ENCODE measurements at places on chromosomes 12 and 14.

- DNase-seq = no peak
Observed at GRCh38 chr14:38199076-38199475, 8.6 kb upstream of the SSTR1 start.

GRCh38 chr12:65740873-65741600 is 83.2 kb upstream of the HMGA2 start:
- DNase-seq = no peak

DNA sequence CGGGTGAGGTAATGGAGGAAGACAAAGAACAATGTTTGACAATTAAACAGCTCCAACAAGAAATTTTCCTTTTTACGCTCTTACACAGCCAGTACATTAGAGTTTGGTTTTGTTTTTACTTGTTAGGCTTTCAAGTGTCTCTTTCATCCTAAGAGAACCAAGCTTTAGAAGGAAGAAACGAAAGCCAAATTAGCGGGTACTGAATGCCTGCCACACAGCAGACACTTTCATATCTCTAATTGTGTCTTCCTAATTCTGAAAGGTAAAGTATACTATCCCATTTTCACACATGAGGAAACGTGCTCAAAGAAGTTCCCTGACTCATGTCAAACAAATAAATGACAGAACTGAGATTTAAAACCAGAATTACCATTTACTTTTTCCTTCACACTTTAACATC is 65.0 kb downstream of the CDK17 start:
- DNase-seq = no peak

DNA sequence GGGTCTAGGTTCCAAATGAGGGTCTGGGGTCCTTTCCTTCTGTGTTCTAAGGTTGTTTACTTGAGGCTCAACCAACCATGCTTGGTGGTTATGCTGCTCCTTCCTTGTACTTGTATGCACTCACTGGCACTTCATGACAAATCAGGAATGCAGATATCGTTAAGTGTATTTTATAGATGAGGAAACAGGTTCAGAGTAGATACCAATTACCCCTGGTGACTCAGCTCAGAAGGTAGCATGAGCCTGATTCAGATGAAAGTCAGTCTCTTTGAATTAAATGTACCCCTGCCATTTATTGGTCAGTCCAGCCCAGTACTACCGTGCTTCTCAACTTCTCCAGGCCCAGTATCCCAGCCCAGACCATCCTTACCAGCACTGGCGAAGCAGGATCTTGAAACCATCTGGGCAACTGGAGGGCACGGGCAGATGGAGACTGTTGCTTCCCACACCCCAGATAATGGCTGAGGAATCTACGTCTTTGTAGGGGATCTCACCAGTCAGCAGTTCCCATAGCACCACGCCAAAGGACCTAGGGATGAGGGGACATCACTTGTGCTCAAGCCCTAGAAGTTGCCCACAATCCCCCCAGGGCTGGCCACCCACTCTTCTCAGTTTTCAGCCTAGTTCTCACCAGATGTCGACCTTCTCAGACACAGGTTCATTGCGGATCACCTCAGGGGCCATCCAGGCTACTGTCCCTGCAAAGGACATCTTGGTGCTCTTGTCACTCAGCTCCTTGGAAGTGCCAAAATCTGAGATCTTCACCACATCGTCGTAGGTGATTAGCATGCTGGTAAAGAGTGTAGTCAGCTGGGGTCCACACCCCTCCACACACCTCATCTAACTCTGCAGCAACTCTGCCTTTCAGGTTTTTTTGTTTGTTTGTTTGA is 14.3 kb downstream of the MAP3K12 start:
- DNase-seq = no peak

GRCh38 chr12:29053567-29053966 is 95.5 kb upstream of the FAR2 start:
- DNase-seq = no peak

GRCh38 chr12:124231980-124232653 is 62.8 kb upstream of the RFLNA start:
- DNase-seq = no peak

DNA sequence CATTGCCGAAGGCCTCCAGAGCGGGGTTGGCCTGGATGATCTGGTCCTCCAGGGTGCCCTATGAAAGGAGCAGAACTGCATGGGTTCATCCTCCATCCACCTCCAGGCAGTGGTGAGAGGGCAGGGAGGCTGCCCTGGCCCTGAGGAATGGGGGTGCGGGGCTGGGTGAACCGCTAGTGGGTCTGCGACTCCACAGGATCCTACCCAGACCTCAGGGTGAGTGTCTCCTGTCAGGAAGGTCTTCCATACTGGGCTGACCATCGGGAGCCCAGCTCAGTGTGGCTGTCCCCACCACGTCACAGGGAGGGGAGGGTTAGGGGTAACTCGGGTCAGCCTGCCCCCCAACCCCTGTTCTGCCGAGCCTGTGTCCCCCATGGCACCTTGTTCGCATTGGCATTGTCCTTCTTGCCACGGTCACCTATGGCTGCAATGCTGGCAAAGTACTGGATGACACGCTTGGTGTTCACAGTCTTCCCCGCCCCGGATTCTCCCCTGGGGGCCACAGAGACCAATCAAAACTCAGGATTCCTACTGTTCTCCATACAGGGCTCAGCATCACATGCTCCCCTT is 3.7 kb downstream of the MYH6 start:
- no peak for DNase-seq

DNA sequence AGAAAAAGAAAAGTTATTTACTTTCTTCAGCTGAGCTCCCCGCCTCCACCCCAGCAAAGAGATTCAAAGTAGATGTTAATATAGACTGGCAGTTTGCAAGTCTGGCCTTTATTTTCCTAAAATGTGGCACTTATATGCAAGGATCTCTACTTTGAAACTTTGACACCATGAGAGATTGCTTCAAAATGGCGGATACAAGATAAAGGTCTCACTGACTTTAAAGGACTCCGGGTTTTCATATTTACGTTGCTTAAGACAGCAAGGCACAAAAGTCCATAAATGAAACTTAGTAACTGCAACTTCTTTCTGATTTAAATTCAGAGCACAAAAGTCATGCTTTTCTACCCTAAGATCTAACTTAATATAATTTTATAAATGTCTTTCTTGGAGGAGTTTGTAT is 3.5 kb downstream of the OTX2 start:
- DNase-seq = no peak

GRCh38 chr12:66607147-66607546 is 71.7 kb downstream of the GRIP1 start:
- no peak for DNase-seq

- no peak for DNase-seq
Observed at GRCh38 chr14:105247715-105248367, 492 bp upstream of the BTBD6 start.

- no peak for DNase-seq
Observed at GRCh38 chr12:93134893-93135285, 205.8 kb upstream of the EEA1 start.

DNA sequence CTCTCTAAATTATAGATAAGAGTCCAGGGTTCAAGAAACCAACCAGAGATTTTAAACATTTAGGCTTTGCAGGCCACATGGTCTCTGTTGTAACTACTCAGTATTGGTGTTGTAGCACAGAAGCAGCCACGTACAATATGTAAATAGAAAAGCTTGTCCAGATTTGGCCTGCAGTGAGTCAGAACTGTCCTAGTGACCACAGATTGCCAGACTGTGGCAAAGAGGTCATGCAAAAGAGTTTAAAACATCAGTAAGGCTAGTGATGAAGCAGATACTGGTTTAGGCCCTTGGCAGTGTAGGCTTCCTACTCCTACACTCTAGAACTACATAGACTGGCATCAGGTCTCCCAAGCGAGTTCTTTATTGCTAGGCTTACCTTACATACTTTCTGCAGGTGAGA is 117.6 kb upstream of the GARIN6 start:
- no peak for DNase-seq

DNA sequence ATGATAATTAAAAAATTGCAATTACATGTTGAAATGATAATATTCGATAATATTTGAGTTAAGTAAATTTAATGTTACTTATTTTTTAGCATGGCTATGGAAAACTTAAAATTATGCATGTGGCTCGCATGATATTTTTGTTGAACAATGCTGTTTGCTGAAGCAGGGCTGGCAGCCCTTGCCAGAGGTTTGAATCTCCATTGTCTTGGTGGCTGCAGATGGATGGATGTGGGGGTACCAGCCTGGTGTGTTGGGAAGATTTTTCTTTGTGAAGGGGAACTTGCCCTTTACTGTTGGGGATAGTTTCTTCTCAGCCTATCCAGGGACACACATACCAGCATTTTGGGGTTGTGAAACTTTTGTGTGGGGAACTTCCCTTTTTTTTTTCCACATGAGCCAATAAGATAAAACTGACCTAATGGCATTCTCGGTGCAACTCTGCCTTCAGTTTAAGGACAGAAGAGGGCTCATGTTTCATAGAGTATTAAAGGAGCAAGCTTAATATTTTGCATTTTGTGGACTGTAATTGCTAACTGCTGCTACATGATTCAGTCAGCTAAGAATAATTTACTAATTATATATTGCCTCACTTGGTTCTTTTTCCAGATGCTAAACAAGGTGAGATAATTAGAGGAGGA is 8.8 kb downstream of the RASSF3 start:
- DNase-seq = peak; percentile 43

- no peak for DNase-seq
Observed at GRCh38 chr12:12190087-12190809, 76.6 kb downstream of the LRP6 start.

GRCh38 chr12:88922816-88923215 is 342.5 kb upstream of the KITLG start:
- no peak for DNase-seq

DNA sequence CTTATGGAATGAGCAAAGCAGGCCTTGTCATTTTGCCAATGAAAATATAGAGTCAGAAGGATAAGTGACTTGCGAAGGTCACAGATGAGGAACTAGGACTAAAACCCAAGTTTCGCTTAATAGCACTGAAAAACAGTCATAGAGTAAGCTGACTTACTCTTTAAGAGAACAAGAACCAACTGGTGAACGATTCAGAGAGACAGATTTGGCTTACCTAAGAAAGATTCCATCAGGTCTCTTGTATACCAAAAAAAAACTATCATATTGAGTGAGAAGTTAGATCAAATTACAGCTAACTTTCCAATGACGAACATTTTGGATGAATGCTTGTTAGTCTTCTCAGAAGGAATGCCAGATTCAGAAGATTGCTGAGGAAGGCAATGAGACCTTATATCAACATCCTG is 74.2 kb downstream of the ZFC3H1 start:
- DNase-seq = no peak

DNA sequence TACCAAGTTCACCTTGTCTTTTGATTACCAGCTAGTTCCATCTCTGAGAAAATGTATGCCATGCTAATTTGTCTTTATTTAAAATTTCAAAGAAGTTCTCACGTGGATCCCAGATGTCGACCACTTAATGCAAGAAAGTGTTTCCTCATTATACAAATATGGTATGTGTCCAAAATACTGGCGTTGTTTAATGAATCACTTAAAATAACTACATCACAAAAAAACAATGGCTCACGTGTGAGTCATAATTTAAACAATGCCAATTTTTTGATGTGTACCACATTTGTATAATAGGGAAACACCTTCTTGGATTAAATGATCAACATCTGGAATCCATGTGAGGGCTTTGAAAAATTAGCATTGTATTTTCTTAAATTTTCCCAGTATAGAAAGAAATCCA is 40.8 kb downstream of the DBX2 start:
- DNase-seq = no peak

GRCh38 chr12:119115296-119115905 is 63.3 kb upstream of the HSPB8 start:
- no peak for DNase-seq

GRCh38 chr12:55724226-55724939 is 4.2 kb downstream of the RDH5 start:
- no peak for DNase-seq

DNA sequence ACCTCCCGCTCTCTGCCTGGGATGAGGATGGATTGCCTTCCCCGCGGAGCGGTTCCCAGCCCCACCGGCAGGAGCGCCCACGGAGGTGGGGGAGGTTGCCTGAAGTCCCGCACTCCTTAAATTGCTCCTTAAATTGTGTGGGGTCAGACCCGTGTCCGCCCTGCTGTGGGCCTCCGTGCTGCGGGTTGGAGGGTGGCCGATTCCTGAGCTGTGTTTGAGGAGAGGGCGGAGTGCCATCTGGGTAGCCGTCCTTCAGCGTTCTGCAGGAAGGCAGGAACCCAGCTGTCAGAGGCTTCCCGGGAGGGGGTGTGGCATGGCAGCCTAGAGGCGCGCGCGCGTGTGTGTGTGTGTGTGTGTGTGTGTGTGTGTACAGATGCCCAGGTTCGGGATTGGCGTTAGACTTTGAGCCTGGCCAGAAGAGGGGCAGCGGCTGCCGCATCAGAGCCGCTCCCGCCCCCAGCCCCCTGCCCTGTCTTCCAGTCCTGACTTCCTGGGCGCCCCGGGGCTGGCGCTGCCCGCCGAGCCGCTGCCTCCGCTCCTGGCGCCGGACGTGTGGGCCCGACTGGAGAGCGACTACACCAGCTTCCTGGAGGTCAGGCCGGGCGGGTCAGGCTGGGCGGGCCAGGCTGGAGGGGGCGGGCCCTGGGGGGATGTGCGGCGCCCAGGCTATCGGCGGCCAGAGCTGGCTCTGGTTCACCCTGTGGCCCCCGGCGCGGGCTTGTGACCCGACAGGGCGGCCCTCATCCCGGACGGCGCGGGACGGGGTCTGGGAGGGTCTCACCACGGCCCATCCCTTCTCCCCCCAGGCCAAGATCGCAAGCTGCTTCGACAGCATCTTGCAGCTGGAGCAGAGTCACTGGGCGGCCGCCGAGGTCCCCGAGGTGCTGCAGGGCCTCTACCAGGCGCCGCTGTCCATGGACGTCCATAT is 9.2 kb downstream of the EXOC3L4 start:
- no peak for DNase-seq

- DNase-seq = no peak
Observed at GRCh38 chr14:105023791-105024480, 3.1 kb upstream of the CDCA4 start.

GRCh38 chr14:36315159-36315853 is 5.1 kb downstream of the MBIP start:
- no peak for DNase-seq

DNA sequence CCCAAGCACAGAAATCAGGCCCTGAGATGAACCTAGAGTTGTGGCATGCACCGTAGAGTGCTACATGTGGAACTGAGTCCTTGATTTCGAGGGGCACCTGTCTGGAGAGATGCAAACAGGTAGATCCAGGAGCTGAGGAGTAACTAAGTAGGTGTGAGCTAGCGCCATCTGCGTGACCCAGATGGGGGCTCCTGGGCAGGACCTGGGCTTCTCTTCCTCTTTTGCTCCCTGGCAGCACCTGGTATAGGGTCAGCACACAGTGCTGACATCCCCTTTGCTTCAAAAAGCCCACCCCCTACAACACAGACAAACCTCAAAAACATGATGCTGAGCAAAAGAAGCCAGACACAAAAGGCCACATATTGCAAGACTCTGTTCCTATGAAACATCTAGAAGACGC is 65.8 kb downstream of the PITPNM2 start:
- no peak for DNase-seq

- DNase-seq = no peak
Observed at GRCh38 chr14:75911883-75912282, 69.9 kb downstream of the TGFB3 start.

- DNase-seq = no peak
Observed at GRCh38 chr12:41220931-41221330, 32.8 kb downstream of the PDZRN4 start.

DNA sequence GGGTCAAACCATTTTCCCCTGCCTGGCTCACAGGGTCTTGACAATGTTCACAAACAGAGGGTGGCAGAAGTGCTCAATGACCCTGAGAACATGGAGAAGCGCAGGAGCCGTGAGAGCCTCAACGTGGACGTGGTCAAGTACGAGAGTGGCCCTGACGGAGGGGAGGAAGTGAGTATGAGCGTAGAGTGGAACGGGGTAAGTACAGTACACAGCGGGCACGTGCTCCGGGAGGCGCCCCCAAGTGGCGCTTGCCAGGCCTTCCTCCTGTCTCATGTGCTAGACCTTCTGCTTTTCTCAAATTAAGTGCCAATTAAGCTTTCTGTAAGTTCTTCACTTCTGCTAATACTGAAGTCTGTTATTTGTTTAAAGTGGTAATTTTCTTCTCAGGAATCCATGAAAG is 35.9 kb downstream of the XRCC3 start:
- DNase-seq = no peak
